ENCODE measurements at places on chromosomes 5 and 9.

DNA sequence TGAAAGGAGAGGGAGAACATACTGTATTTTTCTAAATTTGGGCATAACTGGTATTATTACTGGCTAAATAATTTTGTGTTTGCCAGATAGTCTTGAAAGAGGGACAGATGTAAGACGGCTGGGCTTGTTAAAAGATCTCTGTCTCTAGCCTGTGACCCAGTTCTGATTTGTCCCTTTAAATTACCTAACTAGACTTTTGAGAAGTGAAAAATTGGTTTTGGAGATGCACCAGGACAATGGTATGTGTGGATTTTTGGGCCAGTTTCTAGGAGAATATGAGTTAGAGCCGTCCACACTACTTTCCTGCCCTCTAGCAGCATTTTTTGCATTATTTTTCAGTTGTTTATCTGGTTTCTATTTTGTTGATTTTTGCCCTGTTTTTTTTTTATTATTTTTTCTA, 33.5 kb downstream of the LNPEP start:
- no peak for DNase-seq

DNA sequence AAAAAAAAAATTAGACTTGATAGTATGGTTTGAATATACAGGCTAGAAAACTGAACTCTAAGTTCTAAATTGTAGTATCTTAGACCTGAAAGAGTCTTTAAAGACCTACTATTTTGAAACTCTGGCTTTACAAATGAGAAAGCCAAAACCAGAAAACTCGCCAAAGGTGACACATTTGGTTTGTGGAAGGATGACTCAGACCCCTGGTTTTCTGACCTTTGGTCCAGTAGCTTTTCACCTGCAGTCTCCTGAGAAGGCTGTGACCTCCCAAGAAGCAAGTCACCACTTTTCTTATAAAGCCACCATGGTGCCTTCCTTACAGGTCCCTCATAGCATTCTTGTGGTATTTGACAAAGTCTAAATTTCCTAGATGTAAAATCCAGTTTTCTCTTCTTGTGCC, 102.1 kb upstream of the CEP78 start:
- no peak for DNase-seq

DNA sequence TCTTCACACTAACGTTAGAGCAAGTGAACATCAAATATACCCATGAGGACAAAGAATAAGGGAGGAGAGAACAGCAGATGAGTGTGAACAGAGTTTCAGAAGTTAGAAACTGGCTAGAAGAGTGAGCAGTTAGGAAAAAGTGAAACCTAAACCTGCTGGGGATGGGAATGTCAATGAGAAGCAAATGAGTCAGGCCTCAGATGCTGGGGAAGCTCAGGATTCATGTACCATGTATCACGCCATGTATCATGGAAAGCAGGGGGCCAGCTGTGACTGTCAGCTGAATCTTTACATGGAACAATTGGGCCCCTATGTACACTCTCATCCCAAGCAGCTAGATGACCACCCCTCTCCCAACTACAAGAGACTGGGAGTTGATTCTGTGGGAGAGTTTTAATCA, 16.2 kb downstream of the GDF9 start:
- DNase-seq: no peak

GRCh38 chr9:129617167-129617566, 3.7 kb downstream of the C9orf50 start:
- no peak for DNase-seq

- DNase-seq: no peak
These were observed 116.2 kb upstream of the PANK3 start for GRCh38 chr5:168695301-168695835.

DNA sequence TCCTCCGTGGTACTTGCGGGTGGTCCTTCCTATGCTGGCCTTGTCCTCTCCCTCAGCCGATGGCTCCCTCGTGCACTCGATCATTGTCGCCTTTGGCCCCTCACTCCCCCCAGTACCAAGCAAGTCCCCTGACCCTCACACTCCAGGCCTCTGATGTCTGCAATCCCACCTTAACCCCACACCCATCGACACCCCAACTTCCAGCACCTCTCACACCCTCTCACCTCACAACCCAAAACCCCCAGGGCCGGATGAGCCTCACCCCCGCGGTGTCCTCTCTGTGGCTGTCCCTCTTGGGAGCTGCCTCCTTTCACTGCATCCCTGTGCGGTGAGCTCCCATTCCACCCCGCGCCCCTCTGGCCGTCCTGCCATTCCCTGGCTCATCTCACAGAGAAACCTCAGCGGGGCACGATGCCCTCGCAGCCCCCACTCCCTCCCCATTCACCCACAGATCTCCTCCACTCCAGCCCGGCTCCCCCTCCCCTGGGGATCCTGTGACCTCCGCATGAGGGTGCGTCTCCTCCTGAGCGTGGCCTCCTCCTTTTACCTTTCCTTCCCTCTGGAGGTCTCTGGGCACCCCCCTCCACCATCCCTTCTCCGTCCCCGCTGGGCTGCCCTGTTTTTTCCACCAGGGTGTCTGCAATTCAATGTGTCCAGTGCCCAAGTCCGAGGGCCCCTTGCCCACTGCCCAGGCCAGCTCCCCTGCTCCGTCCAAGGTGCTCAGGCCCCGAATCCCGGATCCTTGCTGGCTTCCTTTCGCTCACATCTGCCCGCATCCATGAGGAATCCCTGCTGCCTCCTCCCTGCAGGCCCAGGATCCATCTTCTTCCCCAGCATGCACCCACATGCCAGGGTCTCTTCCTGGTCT, 15.8 kb upstream of the RNU6ATAC start:
- DNase-seq: no peak

GRCh38 chr5:76305269-76305668, 97.8 kb upstream of the IQGAP2 start:
- DNase-seq: no peak

- DNase-seq: no peak
These were observed 92.5 kb downstream of the ROR2 start for GRCh38 chr9:91857291-91858212.

DNA sequence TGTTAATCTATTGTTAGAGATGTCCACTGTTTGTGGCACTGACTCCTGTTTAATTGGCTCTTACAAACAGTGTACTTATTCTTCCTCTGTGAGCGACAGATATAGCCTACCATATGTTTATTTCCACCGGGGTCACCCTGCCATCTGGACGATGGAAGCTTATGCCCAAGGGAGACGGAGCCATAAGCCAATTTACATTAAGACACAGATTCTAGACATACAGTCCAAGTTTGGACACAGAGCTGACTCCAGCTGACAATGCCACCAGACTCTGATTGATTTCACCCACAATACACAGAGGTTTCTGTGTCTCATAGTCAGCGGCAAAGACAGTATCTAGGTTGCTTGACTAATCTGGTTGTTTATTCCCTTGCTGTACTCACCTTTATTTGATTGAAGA, 198.9 kb downstream of the ENC1 start:
- no peak for DNase-seq

- no peak for DNase-seq
These were observed 215.6 kb upstream of the ADAMTS16 start for GRCh38 chr5:4924577-4924976.

- DNase-seq: no peak
These were observed 45.2 kb downstream of the CYSTM1 start for GRCh38 chr5:140220032-140220697.

DNA sequence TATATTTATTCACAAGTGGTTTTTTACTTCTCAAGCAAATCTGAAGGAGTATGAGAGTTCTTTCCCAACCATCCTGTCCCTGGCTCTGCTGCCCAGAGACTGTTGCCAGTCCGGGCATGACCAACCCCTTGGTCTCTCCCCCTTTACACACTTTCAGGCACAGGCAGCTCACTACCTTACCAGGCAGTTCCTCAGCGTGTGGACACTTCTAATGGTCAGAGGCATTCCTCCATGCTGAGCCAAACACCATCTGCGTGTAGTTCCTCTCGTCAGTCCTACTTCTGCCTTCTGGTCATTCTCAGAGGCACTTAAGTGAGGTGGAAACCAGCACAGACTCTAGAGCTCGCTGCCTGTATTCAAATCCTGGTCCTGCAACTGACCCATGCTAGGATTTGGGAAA, 56.1 kb downstream of the TSTD2 start:
- DNase-seq: no peak

DNA sequence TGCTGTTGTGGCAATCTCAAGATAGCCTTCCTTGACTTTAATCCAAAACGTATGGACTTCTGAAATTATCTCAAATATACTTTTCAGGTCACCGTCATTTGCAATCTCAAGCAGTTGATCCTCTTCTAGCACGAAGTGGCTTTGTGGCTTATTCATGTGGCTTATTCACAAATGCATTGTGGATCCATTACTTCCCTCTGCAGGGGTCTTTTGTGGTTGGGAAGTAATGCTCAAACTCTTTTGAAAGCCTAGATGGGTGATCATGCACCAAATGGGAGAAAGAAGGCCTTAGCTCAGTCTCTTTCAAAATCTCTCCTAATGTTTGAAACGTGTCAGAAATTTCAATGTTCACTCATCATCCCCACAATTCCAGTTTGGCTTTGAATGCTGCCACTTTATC, 597.2 kb upstream of the CDH10 start:
- no peak for DNase-seq

DNA sequence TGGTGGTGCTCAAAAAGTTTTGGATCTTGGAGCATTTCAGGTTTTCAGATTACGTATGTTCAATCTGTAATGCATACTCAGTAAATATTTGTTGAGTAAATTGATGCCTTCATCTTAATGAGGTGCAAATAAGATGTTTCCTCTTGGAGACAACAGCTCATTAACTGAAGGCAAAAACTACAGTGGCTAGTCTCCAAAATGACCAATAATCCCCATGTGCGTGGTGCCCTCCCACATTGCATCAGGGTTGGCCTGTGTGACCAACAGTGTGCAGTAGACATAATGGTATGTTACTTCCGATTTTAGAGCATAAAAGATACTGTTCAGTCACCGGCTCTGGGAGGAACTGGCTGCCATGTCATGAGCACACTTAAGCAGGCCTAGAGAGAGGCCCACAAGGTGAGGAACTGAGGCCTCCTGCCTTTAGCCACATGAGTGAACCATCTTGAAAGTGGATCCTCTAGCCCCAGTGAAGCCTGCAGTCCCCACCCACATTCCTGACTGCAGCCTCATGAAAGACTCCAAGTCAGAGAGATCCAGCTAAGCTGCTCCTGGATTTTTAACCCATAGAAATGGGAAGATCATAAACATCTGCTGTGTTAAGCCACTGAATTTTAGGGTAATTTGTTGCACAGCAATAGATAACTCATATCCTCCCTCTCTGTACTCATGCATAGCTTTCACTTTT, 55.7 kb downstream of the LIFR start:
- no peak for DNase-seq

DNA sequence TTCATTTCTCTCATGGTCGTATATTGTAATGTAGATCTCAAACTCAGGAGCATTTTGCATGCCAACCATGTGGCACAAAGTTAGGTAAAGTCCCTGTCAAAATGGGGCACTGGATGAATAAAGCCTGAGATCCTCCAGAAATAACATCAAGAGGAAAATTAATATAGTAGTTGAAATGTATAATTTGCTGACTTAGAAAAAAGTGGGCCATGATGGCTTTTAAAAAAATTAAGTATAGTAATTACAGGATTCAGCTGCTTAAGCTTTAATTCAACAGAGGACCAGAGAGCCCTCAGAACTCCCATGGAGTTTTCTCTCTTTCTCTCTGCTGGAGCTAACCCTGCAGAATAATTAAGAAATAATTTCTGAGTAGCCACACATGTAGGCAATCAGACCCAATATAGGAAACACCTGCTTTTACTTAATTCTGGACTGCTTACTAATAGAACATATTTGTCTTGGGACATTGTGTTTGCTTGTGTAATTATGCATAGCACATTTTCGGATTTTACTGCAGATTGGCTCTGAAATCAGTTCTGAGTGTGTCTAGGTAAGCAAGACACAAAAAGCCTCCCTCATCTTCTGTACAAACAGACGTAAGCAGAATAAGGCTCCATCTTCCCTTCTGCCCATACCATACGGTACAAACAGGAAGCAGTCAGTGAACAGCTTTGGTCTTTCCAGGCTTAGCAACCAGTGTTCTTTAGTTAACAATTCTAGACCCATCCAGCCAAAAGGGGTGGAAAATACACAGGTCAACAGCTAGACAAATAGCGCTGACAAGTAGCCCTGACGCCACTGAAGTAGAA, 26.5 kb upstream of the PCSK1 start:
- DNase-seq: no peak

- DNase-seq: no peak
These were observed 89.9 kb downstream of the DAB2IP start for GRCh38 chr9:121741228-121741918.

GRCh38 chr9:101530076-101530711, 3.5 kb upstream of the RNF20 start:
- DNase-seq: peak; percentile 96

DNA sequence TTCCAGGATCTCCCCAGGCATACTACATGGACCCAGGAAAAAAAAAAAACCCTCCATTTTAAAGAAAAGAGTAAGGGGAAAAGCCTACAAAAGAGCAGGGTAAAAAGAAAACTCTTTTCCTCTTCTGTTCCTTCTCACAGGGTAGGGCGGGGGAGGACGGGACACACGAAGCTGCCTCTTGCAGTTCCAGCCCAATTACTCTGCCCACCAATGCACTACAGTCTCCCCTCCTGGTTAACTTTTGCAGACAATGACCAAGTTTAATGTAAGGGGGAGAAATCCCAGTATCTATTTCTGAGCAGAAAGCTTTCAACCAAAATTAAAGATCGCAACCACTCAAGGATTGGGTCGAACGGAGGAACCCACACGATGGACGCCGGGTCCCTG, 1.3 kb downstream of the BRD3 start:
- DNase-seq: no peak

Measured in posterior cingulate gyrus (tissue), 11 donors.